Esophagus squamous epithelium (tissue), 5 donors: ENCODE measurements at places on chromosomes 5 and 9. TPM values are rescaled to one million over a fixed set of nuclear protein-coding genes. Genes with fewer than 3 reads are reported as not detected.

The ZMYND19 gene
- 25.4 TPM for total RNA-seq

The FRMD3 gene
- 1.4 TPM for total RNA-seq

GRCh38 chr9:120366644-120367019, 213.3 kb downstream of the CDK5RAP2 start:
- H3K4me1 ChIP-seq, result no peaks in the 10 kb centered on the region
- H3K36me3 ChIP-seq, result no peaks in the 10 kb centered on the region
- DNase-seq, result no peak
- no peak overlapping the region for H3K4me3 ChIP-seq

GRCh38 chr5:124262991-124263571, 483.4 kb downstream of the ZNF608 start:
- no peak for DNase-seq
- H3K36me3 ChIP-seq, result no peaks in the 10 kb centered on the region
- H3K4me3 ChIP-seq, result no peak overlapping the region
- peaks cover 28% of the 10 kb centered on the region for H3K4me1 ChIP-seq
- H3K27me3 ChIP-seq, result no peaks in the 10 kb centered on the region
